Aorta (tissue), 5 donors: ENCODE measurements at places on chromosomes 12 and 14. TPM values are rescaled to one million over a fixed set of nuclear protein-coding genes. Genes with fewer than 3 reads are reported as not detected.

DNA sequence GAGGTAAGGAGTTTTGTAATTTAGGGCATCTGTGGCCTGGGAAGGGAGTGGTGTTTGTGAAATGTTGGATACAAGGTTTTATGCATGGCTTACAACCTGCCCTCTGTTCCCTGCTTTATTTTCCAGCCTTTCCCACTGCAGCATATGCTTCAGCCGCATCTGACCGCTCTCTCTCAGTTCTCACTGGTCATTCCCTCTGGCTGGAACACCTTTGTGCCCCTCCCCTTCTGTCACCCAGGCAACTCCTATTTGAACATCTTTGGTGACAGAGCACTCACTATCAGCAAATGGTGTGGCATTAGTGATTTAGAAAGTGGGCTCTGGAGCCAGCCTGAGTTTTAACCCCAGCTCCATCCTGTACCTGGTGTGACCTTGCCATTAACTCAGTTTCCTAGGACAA lies 47.5 kb upstream of the SMCO2 start:
- no peak for DNase-seq
- H3K27me3 ChIP-seq: no peaks in the 10 kb centered on the region
- no peaks in the 10 kb centered on the region for H3K4me1 ChIP-seq
- no peak overlapping the region for H3K4me3 ChIP-seq
- H3K36me3 ChIP-seq: no peaks in the 10 kb centered on the region
- H3K27ac ChIP-seq: no peak overlapping the region

GRCh38 chr12:58387199-58387598 lies 445.8 kb downstream of the ATP23 start:
- no peak overlapping the region for H3K4me3 ChIP-seq
- no peaks in the 10 kb centered on the region for H3K27me3 ChIP-seq
- DNase-seq: no peak
- no peak overlapping the region for H3K27ac ChIP-seq
- no peaks in the 10 kb centered on the region for H3K36me3 ChIP-seq

DNA sequence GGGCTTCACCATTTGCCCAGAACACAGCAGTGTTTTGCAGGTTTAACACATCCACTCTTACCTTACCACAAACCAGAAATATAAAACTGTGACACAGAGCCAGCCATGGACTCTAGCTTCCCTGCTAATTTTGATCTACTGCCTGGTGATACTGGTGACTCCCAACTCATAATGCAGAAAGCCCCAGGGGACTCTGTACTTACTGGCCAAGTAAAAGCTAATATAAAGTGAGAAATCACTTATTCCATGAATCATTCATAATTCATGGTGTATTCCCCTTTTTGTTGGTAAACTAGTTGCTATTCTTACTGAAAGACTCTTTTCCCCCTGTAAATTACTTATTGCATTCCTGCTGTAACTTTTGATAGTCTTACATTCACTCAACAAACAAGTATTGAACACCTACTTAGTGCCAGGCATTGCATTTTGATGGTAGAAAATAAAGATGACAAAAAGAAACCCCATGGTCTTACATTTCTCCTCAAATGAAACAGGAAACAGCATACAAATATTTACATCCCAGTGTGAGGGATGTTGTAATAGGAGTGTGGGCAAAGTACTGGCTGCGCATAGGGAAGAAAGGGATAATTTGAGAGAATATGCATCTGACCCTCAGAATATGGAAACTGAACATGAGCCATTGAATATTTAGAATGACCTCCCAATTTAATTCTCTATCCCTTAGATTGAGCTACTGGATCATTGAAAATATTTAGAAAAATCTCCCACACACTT lies 279.6 kb downstream of the PDZRN4 start:
- no peak for DNase-seq
- H3K36me3 ChIP-seq: peaks cover 2% of the 10 kb centered on the region
- H3K4me1 ChIP-seq: no peaks in the 10 kb centered on the region
- H3K27me3 ChIP-seq: no peaks in the 10 kb centered on the region
- no peak overlapping the region for H3K27ac ChIP-seq
- H3K4me3 ChIP-seq: no peak overlapping the region

DNA sequence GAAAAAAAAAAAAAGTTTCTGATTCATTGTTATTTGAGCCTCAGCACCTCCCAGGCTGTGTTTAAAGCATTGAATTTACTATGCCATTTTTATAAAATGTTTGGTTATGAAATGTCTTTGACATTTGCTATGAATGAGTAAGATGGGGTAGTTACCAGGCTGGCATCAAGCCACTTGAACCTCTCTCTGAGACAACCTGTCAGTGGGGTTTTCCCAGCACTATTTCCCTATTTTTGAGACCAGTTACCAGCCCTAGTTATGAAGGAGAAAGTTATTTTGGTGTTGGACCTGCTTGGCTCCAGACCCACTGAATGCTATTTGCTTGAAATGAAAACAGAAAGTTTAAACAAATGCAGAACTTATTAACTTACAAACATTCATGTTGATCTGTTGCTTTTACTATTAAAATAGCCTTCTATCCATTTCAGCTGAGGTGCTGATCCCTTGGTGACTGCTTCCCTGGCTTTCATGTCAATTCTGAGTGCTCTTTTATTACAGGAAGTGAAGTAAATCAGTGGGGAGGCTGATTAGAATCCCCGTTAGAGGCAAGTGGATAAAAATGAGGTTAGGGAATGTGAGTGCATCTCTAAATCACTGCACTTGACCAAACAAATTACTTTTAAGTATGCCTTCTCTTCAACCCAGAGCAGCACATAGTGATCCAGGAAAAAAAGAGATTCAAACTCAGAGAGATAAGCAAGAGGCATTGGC lies 37.8 kb downstream of the LLPH start:
- H3K27ac ChIP-seq: no peak overlapping the region
- H3K4me3 ChIP-seq: no peak overlapping the region
- no peaks in the 10 kb centered on the region for H3K4me1 ChIP-seq
- peak; percentile 43 for DNase-seq
- H3K36me3 ChIP-seq: no peaks in the 10 kb centered on the region

ZNF839 gene
- total RNA-seq: 13.1 TPM

TBX5 gene
- not detected for total RNA-seq

DNA sequence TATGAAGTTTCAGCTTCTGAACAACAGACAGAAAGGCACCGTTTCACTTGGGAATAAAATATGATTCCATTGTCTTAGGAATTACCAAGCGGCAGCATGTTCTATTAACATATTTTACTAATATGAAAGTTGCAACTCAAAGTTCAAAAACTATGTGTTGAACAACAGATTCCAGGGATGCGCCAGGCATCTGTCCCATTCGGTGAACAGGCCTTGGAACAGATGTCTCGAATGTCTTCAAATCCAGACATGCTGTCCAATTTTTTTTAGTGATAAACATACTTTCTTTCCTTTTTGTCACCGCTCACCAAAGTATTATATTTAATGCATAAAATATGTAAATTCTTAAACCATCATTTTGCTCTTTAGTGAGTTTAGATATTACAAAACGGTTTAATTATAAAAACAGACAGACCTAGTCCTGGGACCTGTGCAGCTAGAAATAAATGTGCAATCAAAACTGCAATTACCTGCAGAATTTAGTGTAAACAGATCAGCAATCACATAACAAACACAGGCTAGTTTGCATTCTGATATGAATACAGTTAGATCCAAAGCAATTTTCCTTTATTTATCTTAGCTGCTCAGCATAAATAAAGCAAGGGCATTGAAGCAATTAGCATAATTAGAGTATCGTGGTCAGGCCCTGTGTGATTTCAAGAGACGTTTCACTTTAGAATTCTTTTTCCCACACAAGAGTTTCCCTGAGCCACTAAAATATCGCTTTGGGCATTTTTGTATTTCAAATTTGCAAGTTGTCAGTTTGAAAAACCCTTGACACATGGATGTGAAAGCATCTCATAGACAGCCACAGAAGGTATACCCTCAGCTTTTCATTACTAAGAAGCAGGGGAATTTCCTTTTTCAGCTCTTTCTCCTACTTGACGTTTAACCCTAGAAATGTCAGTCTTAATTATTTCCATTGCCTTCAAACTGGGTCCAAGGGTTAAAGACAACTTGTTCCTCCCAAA lies 420.8 kb downstream of the EGLN3 start:
- H3K4me3 ChIP-seq: no peak overlapping the region
- H3K27ac ChIP-seq: no peak overlapping the region
- no peaks in the 10 kb centered on the region for H3K4me1 ChIP-seq
- DNase-seq: no peak

- no peaks in the 10 kb centered on the region for H3K36me3 ChIP-seq
- no peaks in the 10 kb centered on the region for H3K4me1 ChIP-seq
- no peak overlapping the region for H3K27ac ChIP-seq
- no peak for DNase-seq
- H3K4me3 ChIP-seq: no peak overlapping the region
- no peaks in the 10 kb centered on the region for H3K27me3 ChIP-seq
Observed at GRCh38 chr12:95990136-95990535, 6.0 kb downstream of the HAL start.

GRCh38 chr12:109191621-109192250 lies 75.3 kb downstream of the ACACB start:
- DNase-seq: no peak
- no peak overlapping the region for H3K27ac ChIP-seq
- no peak overlapping the region for H3K4me3 ChIP-seq
- H3K4me1 ChIP-seq: no peaks in the 10 kb centered on the region
- H3K36me3 ChIP-seq: peaks cover 3% of the 10 kb centered on the region

GRCh38 chr12:41286426-41286825 lies 98.3 kb downstream of the PDZRN4 start:
- no peak overlapping the region for H3K27ac ChIP-seq
- H3K36me3 ChIP-seq: no peaks in the 10 kb centered on the region
- H3K4me3 ChIP-seq: no peak overlapping the region
- DNase-seq: no peak
- peaks cover 3% of the 10 kb centered on the region for H3K4me1 ChIP-seq
